Activated CD4-positive, alpha-beta T cell treated with anti-CD3 and anti-CD28 coated beads for 1 hour (primary cell): ENCODE measurements at places on chromosomes 6 and 20.
A peak's percentile ranks its signal among the peaks of the same experiment; 100 is the strongest.

GRCh38 chr20:51562332-51563173, 20.0 kb upstream of the NFATC2 start:
- DNase-seq = no peak

DNA sequence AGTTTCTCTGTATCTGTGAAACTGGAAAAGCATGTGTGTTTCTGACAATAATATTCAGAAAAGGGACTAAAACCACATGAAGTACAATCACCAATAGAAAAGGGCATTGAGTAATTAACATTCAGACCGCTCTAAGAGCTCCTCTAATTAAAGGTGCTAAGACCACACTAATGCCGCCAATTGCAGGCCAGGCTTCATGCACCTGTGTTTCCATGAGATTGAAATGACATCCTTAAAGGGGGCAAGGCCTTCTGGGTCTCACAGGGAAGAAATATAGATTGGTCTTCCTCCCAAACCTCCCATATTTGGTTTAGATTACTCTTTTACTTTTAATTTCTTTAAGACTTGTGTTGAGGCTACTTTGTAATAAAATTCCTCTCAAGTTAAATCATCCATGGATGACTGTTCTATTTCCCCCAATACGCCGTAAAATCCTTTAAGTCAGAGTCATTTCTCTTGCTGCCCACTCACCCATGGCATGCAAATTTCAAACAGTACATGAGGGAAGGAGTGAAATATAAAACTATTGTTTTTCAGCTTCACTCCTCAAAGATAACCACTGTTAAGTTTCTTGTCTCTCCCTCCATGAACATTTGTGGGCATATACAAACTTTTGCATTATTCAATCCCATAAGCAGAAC, 110.6 kb downstream of the UBE3D start:
- DNase-seq = no peak

DNA sequence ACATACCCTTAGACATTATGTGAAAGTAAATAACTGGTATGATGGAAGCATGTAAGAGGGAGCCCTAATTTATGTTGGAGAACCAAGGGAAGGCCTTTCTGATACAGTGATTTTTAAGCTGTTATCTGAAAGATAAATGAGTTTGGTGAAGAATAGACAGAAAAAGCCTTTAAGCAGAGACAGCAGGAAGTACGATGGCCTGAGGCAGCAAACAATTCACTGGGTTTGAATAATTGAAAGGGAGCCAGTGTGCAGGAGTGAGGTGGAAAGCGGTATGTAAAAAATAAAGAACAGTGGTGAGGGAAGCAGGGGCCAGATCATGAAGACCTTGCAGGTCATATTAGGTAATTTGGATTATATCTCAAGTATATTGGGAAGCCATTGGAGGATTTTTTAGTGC, 4.1 kb upstream of the RAB23 start:
- DNase-seq = no peak

DNA sequence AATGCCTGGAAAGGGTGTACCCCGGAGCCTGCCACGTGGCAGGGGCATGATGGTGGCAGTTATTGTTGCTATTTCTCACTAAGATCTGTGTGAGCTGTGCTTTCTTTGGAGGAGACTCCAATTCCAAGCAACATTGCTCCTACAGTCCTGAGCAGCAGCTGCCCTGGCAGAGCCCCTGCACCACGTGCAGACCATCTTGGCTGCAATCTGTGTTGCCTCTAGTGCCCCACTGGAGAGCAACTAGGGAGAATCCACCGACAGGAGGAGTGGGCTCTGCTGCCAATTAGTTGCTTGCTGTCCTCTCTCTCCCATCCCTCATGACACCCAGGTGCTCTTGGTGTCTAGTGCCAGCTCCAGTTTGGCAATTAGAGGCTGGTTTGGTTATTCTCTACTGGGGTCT, 116.0 kb downstream of the PXDC1 start:
- DNase-seq = no peak

DNA sequence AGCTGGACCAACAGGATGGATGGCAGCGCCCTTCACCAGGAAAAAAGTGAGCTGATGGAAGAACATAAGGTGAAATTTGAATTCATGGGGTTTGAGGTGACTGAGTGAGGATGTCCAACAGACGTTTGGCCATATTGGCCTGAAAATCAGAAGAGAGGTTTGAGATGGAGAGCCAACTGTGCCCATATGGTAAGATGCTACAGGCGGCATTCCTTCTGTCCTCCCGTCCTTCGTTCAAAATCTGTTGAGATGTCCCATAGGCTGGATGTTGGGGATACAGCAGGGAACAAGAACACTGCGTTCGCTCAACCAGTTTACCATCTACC, 468 bp upstream of the CMTR1 start:
- no peak for DNase-seq

DNA sequence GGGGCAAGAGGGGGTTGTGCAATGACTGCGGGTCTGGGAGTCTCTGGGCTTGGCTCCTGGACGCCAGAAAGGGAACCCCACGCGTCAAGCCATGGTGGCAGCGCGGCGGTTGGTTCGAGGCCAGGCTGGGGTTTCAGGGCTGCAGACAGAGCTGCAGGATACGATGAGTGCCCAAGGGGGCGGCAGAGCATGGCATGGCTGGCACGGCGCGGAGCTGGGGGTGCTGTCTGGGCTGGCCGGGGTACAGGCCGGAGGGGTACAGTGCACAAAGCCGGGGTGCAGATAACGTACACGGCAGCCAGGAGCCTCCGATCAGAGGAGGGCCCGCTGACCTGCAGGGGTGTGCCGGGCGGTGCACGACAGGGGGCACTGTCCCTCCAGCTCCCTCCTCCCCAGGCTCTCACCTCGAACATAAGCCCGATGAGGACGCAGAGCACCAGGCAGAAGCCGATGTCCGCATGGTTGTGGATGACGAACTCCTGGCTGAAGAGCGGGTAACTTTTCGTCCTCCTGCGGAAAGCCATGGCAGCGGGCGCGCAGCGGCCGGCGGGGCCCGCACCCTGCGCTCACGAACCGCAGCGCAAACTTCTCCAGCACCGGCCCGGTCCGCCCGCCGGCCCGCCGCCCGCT, 353 bp downstream of the TRAM2 start:
- peak; percentile 31 for DNase-seq

GRCh38 chr20:53597521-53598120, 4.0 kb upstream of the ZNF217 start:
- DNase-seq = no peak

DNA sequence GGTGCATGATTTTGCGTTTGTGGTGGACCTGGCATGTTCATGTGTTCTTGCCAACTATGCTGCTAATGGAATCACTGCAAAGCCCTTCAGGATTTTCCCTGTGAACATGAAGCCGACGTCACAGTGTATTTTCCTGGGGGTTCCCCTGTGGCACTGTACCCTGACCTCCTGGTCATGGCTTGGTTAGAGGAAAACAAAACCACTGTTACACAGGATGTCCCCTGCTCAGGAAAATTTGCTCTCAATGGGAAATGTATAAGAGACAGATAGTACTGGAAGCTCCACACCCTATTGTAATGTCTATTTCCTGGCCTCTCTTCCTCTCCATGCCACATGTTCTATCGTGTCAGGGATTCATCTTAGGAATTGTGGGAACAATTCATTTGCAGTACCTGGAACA, 19.7 kb downstream of the TSHZ2 start:
- DNase-seq = no peak

DNA sequence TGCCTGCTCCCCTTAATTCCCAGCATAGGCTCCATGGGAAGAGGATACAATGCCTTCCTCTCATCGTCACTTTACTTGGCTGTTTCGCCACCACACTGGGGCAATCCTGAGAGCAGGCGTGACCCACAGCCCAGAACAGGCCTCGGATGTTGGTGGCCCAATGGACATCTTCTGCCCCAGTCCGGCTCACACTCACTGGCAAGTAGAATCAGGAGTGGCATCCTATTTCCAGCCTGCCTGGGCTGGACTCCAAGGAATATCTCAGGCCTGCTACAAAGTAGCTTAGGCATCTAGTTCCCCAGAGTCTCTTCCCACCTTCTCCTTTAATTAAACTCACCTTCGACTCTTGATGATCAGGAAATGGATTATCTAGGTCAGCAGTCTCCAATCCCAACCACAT, 110.5 kb downstream of the LRFN2 start:
- no peak for DNase-seq

GRCh38 chr6:139114746-139115145, 20.1 kb upstream of the HECA start:
- DNase-seq = no peak

GRCh38 chr6:78594668-78595066, 272.7 kb upstream of the IRAK1BP1 start:
- no peak for DNase-seq

- no peak for DNase-seq
Observed at GRCh38 chr6:82144852-82145340, 102.6 kb downstream of the IBTK start.

DNA sequence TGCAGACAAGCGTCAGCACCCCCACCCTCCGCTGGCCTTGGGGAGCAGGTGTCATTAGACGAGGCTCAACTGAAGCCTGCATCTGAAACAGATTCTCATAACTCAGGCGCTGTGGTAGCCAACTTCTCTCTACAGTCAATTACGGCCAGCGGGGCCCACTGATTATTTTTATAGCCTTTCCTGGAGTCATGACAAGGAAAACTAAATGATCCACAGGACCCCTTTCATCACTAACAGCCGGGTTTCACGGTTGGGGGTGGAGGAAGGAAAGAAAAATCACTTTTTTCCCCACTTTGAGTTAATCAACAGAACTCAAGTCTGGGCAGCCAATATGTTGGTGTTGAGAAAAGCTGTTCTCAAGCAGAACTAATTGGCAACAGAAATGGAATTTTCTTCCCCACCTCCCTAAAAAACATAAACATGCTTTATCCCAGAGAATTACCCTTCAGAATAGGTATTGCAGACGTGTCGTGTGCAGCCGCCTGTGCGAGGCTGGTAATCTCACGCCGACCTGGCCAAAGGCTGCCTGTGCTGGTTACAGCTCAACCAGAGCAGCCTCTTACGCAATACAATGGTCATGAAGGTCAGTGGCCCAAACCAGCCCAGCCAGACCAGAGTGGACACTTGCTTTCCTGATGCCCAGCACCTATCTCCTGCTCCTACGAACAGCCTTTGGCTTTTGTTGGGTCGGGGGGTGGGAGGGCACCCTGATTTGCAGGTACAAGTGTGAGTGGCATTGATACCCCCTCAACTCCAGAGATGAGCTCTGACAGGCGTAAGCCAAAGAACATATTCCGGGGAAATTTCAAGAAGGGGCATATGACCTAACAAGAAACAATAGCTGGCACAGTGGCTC, 11.0 kb downstream of the RIPOR3 start:
- no peak for DNase-seq

- DNase-seq = no peak
Observed at GRCh38 chr20:57877131-57877824, 167.5 kb upstream of the PMEPA1 start.

GRCh38 chr20:34600892-34601653, 42.6 kb downstream of the MAP1LC3A start:
- no peak for DNase-seq

- no peak for DNase-seq
Observed at GRCh38 chr20:2747676-2748235, 52.7 kb downstream of the CPXM1 start.

- no peak for DNase-seq
Observed at GRCh38 chr20:56783826-56784225, 154.7 kb downstream of the TFAP2C start.

GRCh38 chr6:53647462-53648094, 18.0 kb downstream of the KLHL31 start:
- no peak for DNase-seq

DNA sequence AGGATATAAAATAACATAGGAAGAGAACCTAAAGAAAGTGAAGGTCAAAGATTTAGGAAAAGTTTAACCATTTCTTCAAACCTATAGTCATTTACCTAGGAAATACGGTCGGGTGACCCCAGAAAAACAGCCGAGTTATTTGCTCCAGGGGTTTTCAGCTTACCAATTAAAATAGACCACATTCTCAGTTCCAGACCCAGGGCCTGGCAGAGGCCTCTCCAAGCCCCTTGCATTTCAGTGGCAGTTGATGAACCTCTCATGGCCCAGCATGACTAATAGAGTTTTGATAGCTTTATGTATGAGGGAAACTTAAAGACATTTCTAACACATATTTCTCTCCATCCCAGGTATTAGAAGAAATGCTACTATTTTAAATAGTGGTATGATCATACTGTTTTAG, 113.5 kb downstream of the OGFRL1 start:
- DNase-seq = no peak

DNA sequence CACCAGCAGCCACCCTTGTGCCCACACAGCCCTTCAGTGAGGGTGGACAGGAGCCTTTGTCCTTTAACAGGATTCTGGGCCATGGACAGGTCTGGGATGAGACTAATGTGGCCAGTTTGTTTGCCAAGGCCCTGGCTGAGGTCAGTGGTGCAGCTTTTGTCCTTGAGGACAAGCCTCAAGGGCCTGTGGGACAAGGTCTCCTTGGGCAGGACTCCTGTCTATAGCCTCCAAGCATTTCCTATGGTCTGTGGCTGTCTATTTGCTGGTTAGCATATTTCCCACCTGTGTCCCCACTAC, 44.1 kb downstream of the SUN5 start:
- DNase-seq = no peak

DNA sequence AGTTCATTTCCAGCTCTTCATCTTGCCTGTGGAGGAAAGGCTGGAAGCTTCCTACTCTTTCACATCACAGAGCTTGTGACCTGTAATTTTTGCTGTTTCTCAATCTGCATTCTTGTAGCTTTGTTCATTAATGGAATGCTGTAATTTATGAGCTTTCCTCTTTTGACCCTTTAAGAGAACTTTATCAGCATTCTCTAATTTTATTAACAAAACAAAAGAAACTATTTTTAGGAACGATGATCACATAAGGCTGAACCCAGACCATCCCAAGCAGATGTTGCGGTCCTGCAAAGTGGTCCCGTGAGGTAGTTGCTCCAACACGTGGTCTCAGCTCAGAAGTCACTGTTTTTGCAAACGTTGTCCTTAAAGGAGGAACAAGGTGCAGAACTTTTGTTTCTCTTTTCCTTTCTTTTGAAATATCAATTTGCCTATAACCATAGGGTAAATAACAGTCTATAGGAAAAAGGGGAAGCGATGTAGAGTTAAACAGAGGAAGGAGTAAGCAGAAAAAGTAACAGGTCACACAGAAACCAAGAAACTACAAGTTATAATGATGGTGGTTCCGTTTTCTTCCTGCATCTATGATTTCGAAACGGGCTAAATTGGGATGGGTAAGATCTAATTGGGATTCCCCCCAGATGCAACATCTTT, 121.3 kb upstream of the PHACTR1 start:
- no peak for DNase-seq

GRCh38 chr6:73182021-73182607, 43.2 kb downstream of the KHDC1L start:
- DNase-seq = no peak

DNA sequence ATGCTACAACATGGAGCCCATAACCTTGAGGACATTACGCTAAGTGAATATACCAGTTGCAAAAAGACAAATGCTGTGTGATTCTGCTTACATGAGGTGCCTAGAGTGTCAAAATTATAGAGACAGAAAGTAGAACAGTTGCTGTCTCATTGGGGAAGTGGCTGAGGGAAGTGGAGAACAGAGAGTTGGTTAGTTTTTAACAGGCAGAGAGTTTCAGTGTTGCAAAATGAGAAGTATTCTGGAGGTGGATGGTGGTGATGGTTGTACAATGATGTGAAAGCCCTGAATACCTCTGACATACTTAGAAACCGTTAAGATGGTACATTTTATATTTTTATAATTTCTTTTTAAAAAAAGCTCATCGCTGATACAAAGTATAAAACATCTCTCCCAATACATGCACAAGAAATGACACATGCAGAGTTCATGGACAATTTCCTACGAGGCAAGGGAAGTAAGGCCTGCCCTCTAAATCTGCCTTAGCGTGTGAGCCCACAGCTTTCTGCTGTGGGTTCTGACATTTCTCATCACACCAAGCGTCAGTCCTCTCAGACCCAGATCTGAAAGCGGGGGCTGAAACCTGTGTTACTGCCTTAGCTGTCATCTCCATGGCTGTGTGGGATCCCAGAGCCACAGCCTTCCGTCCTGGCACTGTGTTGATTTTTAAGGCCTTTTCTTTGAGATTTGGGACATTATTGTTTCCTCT, 126.0 kb downstream of the RNASET2 start:
- DNase-seq = no peak
